Naive thymus-derived CD4-positive, alpha-beta T cell (primary cell): ENCODE measurements at places on chromosomes 7 and 10. TPM values are rescaled to one million over a fixed set of nuclear protein-coding genes. Genes with fewer than 3 reads are reported as not detected.

The ZNHIT1 gene
- total RNA-seq: 37.6 TPM

DNA sequence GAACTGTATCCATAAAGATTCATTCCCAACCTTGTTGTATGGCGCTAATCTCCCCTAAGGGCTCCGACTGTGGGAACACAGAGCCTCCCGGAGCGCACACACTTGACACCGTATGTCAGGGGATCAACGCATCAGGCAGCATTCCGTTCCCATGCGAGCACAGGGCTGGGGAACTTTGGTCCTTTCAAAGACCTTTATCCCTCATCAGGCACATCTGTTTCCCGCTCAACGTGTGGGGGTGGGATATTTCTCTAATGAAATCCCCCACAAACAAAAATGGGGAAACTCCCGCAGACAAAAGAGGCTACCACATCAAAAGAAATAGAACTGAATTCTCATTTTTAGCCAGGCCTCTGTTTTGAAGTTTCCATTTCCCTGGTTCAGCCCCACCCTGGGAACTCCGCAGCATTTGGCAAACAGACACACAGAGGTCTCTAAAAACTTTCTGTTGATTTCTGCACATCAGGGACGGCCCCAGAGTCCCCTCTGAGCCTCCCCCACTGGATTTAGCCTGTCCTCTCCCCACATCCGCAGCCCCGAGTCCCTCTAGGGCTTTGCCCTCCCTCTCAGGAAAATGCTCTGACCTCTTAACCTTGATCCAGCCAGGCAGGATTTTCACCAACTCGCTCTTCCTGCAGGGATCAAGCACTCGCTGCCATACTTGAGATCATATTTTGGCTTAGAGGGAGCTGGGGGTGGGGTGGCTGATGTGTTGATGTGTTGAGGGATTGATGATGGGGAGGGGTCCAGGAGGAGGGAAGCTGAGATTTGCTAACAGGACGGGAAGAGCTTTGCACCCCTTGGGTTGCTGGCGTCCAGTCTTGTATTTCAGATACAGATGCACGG, 6.6 kb downstream of the CPA5 start:
- no peak for DNase-seq

DNA sequence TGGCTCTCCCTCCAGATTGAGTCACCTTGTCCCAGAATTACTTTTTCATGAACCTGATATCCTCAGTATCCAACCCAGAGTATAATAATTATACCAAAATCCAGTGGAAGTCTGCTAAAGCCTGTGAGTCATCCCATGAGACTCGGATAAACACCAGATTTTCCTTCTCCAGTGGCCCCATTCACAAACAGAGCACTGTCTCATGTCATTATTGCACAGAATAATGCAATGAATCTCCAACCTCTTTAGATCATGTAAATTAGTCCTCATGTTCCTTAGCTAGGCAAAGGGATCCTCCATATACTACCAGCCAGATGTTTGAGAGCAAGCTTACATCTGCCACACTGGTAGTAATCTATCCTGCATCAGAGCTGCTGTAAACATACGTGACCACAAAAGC, 89.0 kb downstream of the AMPH start:
- no peak for DNase-seq

DNA sequence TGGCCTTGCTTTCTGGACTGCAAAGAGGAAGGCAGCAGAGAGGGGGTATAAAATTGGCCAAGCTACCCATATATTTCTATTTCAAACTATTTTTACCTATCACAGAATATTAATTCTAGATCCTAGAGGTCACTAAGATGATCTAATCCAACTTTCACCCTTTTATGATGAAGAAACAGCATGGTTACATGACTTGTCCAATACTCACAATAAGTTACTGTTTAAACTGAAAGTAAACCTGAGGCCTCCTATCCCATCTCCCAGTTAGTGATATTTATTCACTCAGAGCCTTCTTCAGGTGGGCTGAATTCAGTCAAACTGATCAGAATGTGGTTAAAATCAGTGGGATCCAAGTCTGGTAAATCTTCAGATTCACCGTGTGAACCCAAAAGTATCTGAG, 1345.1 kb downstream of the XPNPEP1 start:
- no peak for DNase-seq

- DNase-seq: no peak
Measured at GRCh38 chr10:123948030-123948823, 56.6 kb upstream of the CPXM2 start.

GRCh38 chr10:89665302-89665701, 20.3 kb upstream of the PANK1 start:
- DNase-seq: no peak

GRCh38 chr10:4174197-4174596, 389.2 kb upstream of the KLF6 start:
- no peak for DNase-seq

GRCh38 chr10:75773231-75773780, 341.9 kb downstream of the LRMDA start:
- no peak for DNase-seq

DNA sequence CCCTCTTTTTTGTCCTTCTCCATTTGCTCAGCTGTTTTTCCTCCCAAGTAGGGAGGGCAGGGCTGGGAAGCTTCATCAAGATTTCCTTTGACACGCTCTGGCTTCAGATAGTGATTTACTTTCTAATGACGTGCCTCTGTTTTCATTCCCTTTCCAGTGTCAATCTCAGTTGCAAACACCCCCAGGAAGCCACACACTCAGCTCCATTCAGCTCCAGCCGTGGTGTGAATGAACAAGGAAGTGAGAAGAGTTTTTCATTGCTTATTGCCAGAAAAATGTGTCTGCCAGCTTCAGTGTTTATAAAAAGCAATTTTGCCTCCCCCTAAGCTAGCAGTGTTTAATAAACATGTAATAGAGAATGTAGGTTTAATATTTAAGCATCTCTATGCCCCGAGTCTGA, 108.7 kb upstream of the DPP6 start:
- DNase-seq: no peak

The NPC1L1 gene
- total RNA-seq: not detected in 2 replicates

GRCh38 chr10:117955176-117955575, 91.6 kb downstream of the RAB11FIP2 start:
- no peak for DNase-seq

GRCh38 chr10:91190876-91191583, 29.4 kb upstream of the PCGF5 start:
- DNase-seq: no peak

- DNase-seq: no peak
Measured at GRCh38 chr7:155392726-155393570, 65.0 kb upstream of the EN2 start.

The SFRP5 gene
- not detected for total RNA-seq

DNA sequence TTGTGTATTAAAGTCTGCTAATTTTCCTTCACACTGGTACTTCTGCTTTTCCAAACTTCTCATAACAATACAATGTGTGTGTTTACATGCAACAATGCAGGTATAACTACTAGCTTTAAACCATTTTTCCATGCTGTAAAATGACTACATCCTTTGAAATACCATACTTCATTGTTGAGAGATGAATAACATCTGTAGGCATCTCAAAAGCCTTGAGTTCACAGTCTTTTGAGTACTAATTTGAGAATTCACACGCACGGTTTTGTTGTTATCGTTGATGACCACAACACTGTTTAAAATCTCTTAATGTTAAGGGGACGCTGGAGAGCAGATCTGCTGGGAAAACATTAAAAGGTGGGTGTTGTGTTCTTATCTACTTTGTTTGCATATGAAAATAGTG, 37.4 kb downstream of the SEMA3A start:
- no peak for DNase-seq

DNA sequence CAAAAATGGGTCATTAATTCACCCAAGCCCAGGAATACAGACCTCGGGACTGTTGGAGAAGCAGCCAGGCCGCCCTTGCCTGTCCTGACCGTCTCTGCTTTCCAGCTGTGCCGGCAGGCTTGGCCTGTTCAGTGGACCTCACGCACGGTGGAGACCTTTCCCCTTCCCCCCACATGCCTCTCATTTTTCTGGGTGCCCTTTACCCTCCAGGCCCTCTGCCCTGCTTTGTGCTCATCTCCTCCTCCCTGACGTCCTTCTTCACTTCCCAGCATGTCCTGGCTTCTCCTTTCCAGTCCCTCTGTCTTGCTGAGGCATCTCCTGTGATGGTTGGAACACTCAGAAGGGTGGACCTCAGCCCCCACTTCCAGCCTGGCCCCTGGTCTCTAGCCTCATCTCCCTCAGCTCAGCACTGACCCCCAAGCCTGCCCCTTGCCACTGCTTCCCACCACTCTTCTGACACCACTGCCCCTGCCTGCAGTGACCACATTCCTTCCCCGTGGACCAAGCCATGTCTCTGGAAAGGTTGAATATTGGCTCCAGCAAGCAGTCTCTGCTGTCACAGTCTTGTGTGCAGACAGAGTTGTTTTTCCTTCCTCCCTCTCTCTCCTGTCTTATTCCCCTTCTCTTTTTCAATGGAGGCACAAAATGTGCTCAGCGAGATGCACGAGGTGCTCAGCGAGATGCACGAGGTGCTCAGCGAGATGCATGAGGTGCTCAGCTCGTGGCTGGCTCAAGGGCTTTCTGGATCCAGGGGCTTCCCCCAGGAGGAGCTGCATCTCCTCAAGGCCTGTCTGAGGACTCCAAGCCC, 14.9 kb downstream of the BAG3 start:
- no peak for DNase-seq

- no peak for DNase-seq
Measured at GRCh38 chr7:114409750-114410149, 4.9 kb upstream of the FOXP2 start.

DNA sequence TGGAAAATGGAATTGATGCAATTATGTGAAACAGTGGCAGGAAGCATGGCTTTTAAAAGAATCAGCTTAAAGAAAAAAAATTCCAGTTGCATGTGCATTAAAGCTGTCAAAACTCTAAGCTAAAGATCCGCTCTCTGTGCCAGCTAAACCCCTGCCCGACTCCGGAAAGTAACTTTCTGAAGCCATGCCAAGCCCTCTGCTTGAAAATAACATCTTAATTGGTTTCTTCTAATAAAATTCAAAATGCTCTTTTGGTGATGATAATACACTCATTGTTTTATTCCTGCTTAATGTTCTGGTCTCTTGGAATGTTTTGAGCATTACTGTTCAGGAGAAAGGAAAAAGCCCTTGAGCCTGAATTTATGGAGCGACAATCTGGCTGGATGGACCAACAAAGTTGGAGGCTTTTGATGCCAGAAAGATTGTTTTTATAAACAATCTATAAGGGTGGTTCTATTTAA, 11.7 kb downstream of the SEMA3C start:
- no peak for DNase-seq

GRCh38 chr7:111718886-111719285, 156.6 kb upstream of the IMMP2L start:
- DNase-seq: no peak

GRCh38 chr10:130430852-130431704, 294.9 kb downstream of the GLRX3 start:
- DNase-seq: no peak

DNA sequence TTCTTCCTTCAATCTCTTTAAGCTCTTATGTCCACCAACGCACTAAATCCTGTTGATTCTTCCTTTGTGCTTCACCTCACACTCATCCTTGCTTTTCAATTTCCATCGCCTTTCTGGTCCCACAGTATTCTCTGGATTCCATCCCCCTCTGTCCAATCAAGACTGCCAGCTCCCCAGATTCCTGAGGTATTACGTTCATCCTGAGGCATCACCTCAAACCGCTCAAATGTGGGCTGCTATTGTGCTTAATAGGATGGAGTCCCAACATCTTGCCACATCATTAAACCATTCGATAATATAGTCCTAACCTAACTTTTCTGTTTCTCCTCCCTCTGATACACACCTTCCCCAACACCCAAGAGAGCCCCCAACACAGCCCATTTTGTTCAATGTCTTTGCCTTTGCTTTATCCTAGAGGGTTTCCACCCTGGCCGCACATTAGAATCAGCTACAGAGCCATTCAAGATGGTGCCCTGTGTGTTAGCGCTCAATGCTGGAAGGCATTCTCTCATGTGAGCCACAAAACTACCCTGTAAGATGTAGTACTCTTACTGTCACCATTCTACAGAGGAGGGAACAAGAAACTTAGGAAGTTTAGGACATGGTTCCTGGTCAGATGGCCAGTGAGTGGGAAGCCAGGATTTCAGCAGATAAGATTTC, 79.5 kb upstream of the LEP start:
- no peak for DNase-seq

The FBXO24 gene
- total RNA-seq: 3.1 TPM

The ASB10 gene
- not detected for total RNA-seq

The NRG3 gene
- total RNA-seq: not detected

- DNase-seq: no peak
Measured at GRCh38 chr7:1226186-1226901, 6.3 kb upstream of the UNCX start.

DNA sequence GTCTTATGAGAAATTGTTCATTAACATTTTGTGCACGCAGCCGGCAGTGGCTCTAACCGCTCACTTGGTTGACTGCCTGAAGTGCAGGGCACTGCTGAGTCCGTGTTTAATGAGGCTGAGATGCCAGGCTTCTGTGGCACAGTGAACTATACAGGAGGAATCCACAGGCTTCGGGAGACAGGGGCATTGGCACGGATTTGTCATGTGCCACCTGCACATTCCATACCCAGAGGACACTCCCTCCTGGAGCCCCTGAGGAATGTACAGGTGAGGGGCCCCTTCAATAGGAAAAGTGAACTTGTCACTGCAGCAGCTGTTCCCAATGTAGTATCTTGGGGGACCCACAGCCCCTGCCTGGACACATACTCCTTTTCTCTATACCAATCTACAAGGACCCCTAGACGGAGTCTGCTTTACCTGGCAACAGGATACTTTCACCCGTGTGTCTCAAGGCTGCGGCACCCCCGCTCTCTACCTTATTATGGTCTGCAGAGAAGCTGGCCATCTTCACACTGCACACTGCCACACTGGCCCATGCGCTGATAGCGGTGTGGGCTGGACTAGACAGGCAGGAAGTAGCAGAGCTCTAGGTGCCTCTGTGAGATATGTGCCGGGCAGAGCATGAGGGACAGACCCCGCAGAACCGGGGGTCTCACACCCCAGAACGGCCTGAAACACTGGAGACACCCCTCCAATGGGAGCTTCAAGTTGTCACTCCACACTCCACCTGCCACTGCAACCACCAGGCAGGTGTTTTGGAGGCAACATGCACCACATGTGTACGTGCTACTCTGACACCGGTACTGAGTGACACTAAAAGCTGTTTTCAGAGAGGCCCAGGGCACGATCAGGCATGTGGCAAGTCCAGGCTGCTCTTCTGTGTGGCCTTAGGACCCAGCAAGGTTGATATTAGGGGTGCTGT, 71.4 kb upstream of the RHEB start:
- DNase-seq: no peak

The MSMB gene
- total RNA-seq: not detected

The TMEM213 gene
- total RNA-seq: 0.36 and 1.3 TPM in 2 replicates

The PITX3 gene
- not detected for total RNA-seq

DNA sequence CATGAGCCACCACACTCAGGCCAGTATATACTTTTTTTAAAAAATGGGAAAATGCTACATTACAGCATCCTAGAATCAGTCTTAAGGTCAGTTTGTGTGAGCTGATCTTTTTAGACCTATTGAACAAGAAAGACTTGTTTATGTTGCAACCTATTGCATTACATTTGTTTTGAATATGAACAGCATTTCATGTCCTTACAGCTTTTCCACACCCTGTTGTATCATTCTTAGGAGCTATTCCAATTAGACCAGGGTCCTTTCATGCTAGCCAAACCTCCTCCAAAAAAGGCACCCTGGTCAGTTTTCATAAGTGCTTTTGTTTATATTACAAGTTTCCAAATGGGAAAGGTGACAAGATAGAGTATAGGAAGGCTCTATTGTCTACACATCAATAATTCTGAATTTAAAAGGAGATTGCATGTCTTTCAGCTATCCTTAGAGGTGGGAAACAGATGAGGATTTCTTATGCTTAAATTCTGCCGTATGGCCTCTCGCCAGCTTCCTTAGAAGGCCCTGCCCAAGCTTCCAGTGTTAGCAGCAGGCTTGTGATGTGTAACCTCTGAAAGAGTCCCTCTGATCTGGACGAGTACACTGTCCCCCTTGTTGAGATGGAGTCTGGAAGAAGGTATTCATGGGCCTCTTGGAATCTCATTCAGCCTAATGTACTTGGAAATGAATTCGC, 171.9 kb downstream of the OTUD1 start:
- no peak for DNase-seq
